Endothelial cell (in vitro differentiated cells): ENCODE measurements at places on chromosomes 7 and 10.

GRCh38 chr7:155590215-155591018 is 44.1 kb upstream of the CNPY1 start:
- DNase-seq, result no peak
- H3K36me3 ChIP-seq, result peaks cover 6% of the 10 kb centered on the region
- H3K27me3 ChIP-seq, result peaks cover 9% of the 10 kb centered on the region
- no peak overlapping the region for H3K4me3 ChIP-seq

- H3K36me3 ChIP-seq, result peaks cover 9% of the 10 kb centered on the region
- H3K4me3 ChIP-seq, result no peak overlapping the region
- DNase-seq, result no peak
- H3K27me3 ChIP-seq, result peaks cover 2% of the 10 kb centered on the region
- no peak overlapping the region for H3K27ac ChIP-seq
These were observed 111.4 kb upstream of the FGFR2 start for GRCh38 chr10:121709675-121710073.

GRCh38 chr10:89980166-89980565 is 278.8 kb downstream of the KIF20B start:
- no peak overlapping the region for H3K27ac ChIP-seq
- no peak overlapping the region for H3K4me3 ChIP-seq
- H3K36me3 ChIP-seq, result no peaks in the 10 kb centered on the region
- no peaks in the 10 kb centered on the region for H3K4me1 ChIP-seq
- no peak for DNase-seq
- peaks cover 2% of the 10 kb centered on the region for H3K27me3 ChIP-seq

GRCh38 chr10:129170812-129171211 is 296.2 kb upstream of the MGMT start:
- H3K4me3 ChIP-seq, result no peak overlapping the region
- no peaks in the 10 kb centered on the region for H3K27me3 ChIP-seq
- H3K4me1 ChIP-seq, result peaks cover 7% of the 10 kb centered on the region
- DNase-seq, result no peak

DNA sequence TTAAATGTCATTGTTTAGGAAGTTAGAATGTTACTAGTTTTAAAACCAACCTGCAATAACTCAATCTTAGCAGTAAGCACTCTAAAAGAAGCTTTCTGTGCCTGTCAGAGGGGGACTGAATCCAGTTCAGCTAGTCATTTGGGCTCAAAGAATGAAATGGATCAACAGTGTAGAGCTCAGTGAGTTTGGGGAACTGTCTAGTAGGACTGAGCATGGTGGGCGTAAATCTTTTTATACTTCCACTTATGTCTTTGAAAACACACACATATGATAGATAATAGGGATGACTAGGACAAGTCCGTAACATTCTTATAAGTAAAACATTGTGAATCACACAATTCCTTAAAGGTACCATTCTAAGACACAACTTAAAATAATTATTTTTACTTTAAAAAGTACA is 11.5 kb downstream of the GSAP start:
- peaks cover 16% of the 10 kb centered on the region for H3K4me1 ChIP-seq
- no peak for DNase-seq
- H3K36me3 ChIP-seq, result no peaks in the 10 kb centered on the region
- no peaks in the 10 kb centered on the region for H3K27me3 ChIP-seq
- no peak overlapping the region for H3K27ac ChIP-seq

DNA sequence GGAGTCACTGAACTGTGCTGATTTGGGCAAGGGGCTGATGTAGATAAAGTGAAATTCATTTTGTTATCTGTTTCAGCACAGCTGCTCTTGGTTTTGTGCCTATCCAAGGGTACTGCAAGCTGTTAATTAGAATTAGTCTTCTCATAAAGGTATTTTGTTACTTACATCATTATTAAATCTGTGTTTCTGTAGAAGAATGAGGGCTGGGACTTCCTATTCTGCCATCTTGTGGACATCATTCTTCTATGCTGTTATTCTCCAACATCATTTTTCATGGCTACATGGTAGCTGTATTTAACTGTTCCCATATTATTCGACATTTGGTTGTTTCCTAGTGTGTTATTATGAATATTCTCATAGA is 76.2 kb upstream of the CCDC71L start:
- DNase-seq, result no peak
- H3K4me1 ChIP-seq, result no peaks in the 10 kb centered on the region
- no peaks in the 10 kb centered on the region for H3K27me3 ChIP-seq
- H3K27ac ChIP-seq, result no peak overlapping the region
- no peak overlapping the region for H3K4me3 ChIP-seq
- H3K36me3 ChIP-seq, result no peaks in the 10 kb centered on the region

DNA sequence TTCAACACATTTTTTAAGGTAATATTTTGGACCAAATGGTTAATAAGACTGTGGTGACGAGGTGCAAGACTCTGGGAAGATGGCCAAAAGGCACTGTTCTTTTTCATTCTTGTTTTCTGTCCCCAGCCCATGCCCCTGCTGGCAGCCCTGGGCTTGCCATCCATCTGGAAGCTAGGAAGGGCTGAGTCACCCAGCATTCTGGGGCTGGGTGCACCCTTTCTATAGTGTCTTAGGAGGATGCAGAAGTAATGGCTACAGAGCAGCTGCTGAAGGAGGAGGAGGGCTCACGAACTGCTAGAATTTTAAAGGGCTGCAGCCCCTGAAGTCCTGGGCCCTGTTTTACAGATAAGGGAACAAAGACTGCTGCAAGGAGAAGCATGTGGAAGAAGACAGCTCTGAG is 42.8 kb upstream of the ZNF32 start:
- peaks cover 10% of the 10 kb centered on the region for H3K27me3 ChIP-seq
- no peak overlapping the region for H3K27ac ChIP-seq
- H3K4me3 ChIP-seq, result no peak overlapping the region
- no peaks in the 10 kb centered on the region for H3K36me3 ChIP-seq
- H3K4me1 ChIP-seq, result peaks cover 8% of the 10 kb centered on the region

DNA sequence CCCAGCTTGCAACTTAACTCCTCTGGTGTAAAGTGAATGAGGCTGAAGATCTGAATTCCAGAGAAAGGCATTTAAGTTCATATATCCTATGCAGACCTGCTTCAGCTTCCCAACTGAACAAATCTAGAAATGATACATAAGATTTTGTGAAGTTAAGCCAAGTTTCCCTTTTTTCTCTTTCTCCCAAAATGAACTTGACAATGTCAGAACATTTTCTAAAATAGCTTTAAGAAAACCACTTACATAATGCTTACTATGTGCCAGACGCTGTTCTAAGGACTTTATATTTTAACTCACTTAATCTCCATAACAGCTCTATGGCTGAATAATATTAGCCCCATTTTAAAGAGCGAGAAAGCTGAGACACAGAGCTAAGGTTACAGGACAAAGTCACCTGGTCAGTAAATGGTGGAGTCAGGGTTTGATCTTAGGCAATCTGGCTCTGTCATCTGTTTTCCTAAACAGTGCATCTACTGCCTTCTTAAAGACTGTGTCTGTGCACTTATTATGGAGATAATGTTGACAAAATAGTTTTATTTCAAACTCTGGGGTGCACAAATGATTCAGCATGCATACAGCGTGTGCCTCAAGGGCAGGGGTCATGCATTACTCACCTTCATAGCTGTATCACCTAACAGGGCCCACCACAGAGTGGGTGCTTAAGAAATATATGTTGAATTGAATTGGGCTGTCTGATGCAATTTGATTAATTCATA is 66.8 kb downstream of the RHOBTB1 start:
- H3K4me1 ChIP-seq, result peaks cover 8% of the 10 kb centered on the region
- no peak for DNase-seq
- H3K27ac ChIP-seq, result no peak overlapping the region
- no peaks in the 10 kb centered on the region for H3K36me3 ChIP-seq
- H3K4me3 ChIP-seq, result no peak overlapping the region

- H3K4me1 ChIP-seq, result no peaks in the 10 kb centered on the region
- DNase-seq, result no peak
- H3K4me3 ChIP-seq, result no peak overlapping the region
- H3K27me3 ChIP-seq, result peaks cover 1% of the 10 kb centered on the region
- no peaks in the 10 kb centered on the region for H3K36me3 ChIP-seq
These were observed 60.5 kb upstream of the C10orf90 start for GRCh38 chr10:126730856-126731609.

GRCh38 chr7:42915356-42915755 is 3.5 kb upstream of the C7orf25 start:
- peaks cover 11% of the 10 kb centered on the region for H3K4me1 ChIP-seq
- no peak overlapping the region for H3K27ac ChIP-seq
- DNase-seq, result no peak
- no peak overlapping the region for H3K4me3 ChIP-seq

DNA sequence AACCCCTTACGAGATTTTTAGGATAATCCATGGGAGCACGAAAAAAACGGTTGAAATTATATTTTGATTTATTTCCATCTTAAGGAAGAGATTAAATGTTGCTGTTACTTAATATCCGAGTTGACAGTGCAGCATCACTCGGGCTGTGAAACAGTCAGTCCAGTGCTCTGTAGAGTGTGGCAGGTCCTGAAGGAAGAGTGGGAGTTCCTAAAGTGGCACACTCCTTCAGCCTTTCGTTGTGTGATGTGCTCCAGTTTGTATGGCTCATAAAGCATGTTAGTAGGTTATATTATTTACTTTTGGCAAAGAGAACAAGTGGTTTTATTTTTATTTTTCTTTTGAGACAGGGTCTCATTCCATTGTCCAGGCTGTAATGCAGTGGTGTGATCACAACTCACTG is 358.3 kb downstream of the AUTS2 start:
- H3K36me3 ChIP-seq, result no peaks in the 10 kb centered on the region
- no peak overlapping the region for H3K27ac ChIP-seq
- peaks cover 15% of the 10 kb centered on the region for H3K4me1 ChIP-seq
- no peak overlapping the region for H3K4me3 ChIP-seq
- H3K27me3 ChIP-seq, result no peaks in the 10 kb centered on the region

DNA sequence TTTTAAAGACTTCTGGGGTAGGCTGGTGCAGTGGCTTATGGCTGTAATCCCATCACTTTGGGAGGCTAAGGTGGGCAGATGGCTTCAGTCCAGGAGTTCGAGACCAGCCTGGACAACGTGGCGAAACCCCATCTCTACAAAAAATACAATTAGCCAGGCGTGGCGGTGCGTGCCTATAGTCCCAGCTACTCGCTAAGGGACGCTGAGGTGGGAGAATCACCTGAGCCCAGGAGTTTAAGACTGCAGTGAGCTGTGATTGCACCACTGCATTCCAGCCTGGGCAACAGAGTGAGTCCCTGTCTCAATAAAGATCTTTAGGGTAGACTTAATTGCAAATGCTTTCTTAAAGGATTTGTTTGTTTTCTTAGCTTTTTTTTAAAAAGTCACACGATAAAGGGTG is 29.3 kb downstream of the PTPN12 start:
- peaks cover 4% of the 10 kb centered on the region for H3K27me3 ChIP-seq
- H3K36me3 ChIP-seq, result no peaks in the 10 kb centered on the region
- H3K4me3 ChIP-seq, result no peak overlapping the region
- no peak for DNase-seq

DNA sequence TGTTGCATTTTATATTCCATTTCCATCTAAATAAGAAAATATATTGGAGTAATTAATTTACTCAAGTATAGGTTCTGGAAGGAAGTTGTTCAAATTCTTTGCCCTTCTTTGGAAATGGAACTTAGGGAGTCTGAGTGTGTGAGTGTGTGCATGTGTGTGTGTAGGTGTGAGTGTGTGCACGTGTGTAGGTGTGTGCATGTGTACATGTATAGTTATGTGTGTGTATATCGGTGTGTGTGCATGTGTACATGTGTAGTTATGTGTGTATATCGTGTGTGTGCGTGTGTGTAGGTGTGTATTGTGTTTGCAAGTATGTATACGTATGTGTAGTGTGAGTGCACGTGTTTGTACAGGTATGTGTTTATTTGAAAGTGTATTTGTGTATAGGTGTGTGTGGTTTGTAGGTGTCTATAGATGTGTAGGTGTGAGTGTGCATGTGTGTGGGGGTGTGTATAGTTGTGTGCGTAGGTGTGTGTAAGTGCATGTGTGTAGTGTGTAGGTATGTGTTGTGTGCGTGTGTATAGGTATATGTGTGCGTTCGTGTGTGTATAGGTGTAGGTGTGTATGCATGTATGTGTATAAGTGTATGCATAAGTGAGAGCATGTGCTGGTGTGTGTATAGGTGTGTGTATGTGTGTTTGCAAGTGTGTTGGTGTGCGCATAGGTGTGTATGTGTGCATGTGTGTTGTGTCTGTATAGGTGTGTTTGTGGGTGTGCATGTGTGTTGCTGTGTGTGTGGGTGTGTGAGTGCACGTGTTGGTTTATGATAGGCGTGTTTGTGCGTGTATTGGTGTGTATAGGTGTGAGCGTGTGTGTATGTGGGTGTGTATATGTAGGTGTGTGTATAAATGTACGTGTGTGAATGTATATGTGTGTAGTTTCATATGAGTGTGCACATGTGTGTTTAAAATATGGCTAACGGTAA is 266.2 kb downstream of the CAMK1D start:
- H3K4me3 ChIP-seq, result no peak overlapping the region
- H3K4me1 ChIP-seq, result no peaks in the 10 kb centered on the region
- H3K27ac ChIP-seq, result no peak overlapping the region
- DNase-seq, result no peak
- H3K36me3 ChIP-seq, result no peaks in the 10 kb centered on the region

DNA sequence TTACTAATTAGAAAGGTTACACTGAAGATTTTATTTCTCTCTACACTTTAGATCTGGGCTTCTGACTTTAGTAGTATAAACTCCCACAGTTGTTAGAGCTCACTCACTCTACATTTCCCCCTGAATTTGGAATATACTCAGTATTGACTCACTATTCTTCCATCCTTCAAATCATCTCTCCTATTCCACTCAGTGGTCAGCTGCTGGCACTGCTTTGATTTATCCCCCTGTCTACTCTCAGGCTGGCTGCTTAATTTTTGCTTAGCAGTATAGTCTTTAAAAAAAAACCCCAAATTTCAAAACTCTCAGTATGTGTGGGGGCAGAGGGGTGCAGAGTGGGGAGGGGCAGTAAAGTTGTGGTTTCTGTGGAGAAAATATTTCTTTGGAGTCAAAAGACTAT is 68.9 kb downstream of the CDK6 start:
- no peak overlapping the region for H3K4me3 ChIP-seq
- no peak for DNase-seq
- H3K27ac ChIP-seq, result no peak overlapping the region
- H3K36me3 ChIP-seq, result peaks cover 4% of the 10 kb centered on the region

- no peak for DNase-seq
- peaks cover 15% of the 10 kb centered on the region for H3K27me3 ChIP-seq
- H3K36me3 ChIP-seq, result peaks cover 7% of the 10 kb centered on the region
- H3K4me3 ChIP-seq, result no peak overlapping the region
- peak overlapping the region; percentile 91 for H3K27ac ChIP-seq
- H3K4me1 ChIP-seq, result peaks cover 78% of the 10 kb centered on the region
These were observed 64.7 kb downstream of the ZMIZ1 start for GRCh38 chr10:79133416-79133815.

- H3K27ac ChIP-seq, result peak overlapping the region; percentile 98
- peaks cover 8% of the 10 kb centered on the region for H3K36me3 ChIP-seq
- H3K27me3 ChIP-seq, result peaks cover 2% of the 10 kb centered on the region
- peaks cover 78% of the 10 kb centered on the region for H3K4me1 ChIP-seq
- peak overlapping the region; percentile 38 for H3K4me3 ChIP-seq
These were observed 179.8 kb downstream of the WNT2 start for GRCh38 chr7:117143066-117143465.

- H3K27me3 ChIP-seq, result peaks cover 10% of the 10 kb centered on the region
- H3K4me1 ChIP-seq, result peaks cover 38% of the 10 kb centered on the region
- H3K27ac ChIP-seq, result no peak overlapping the region
- no peak for DNase-seq
- H3K36me3 ChIP-seq, result peaks cover 16% of the 10 kb centered on the region
- H3K4me3 ChIP-seq, result no peak overlapping the region
These were observed 100.8 kb downstream of the MKI67 start for GRCh38 chr10:128025437-128025836.
